ENCODE measurements at places on chromosomes 11 and 22. TPM values are rescaled to one million over a fixed set of nuclear protein-coding genes. Genes with fewer than 3 reads are reported as not detected.

Gene GNAZ
- 3.7 TPM for total RNA-seq

Gene ARHGAP42
- total RNA-seq = 10.5 TPM

Gene SLC25A45
- 1.6 TPM for total RNA-seq

Gene TMEM126A
- 48.1 TPM for total RNA-seq

Gene TEX54
- not detected for total RNA-seq
